ENCODE measurements at places on chromosomes 11 and 22.

DNA sequence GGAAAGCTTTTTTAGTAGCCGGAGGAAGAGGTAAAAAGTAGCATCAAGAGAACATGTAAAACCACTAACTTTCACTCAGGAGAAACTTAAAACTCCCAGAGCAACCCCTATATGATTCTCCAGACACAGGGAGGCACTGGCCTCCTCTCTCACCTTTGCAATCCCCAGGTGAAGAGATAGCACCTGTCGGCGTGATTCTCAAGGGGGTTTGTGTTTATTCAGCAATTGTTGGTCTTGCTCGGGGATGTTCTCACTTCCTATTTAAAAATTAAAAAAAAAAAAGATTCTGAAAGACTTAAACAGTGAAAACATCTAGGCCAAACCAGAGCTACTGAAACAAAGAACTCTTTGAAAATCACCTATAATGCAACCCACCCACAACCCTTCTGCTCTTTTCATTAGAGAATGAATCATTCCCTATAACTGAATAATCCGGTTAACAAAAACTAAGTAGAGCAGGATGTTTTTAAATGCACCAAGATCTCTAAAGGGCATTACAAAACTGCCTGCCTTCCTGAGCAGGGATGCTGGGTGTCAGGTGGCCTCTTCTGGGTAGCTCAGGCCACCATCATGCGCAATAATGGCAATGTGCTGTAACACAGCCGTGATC, 24.9 kb downstream of the DHCR7 start:
- DNase-seq, result no peak

GRCh38 chr11:86627776-86628455, 44.5 kb downstream of the ME3 start:
- peak; percentile 25 for DNase-seq

DNA sequence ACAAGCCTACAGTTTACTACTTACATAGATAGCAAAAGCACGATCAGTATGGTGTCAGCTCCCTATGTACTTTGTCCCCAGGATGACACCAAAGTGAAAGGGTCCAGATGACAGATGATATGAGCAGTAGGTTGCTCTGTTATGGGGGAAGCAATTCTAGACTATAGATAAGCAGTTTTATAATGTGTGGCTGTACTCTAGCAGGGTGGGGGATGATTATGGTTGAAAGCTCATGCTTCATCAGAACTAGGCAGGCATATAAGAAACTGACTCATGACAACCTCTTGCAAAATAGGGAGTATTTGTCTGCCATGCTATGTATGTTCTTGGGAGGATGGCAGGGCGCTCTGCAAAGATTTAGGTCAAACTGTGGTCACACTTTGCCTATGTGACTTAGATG, 158.2 kb upstream of the ZBED5 start:
- no peak for DNase-seq

- DNase-seq, result no peak
Observed at GRCh38 chr22:42397332-42398249, 34.6 kb downstream of the NFAM1 start.

DNA sequence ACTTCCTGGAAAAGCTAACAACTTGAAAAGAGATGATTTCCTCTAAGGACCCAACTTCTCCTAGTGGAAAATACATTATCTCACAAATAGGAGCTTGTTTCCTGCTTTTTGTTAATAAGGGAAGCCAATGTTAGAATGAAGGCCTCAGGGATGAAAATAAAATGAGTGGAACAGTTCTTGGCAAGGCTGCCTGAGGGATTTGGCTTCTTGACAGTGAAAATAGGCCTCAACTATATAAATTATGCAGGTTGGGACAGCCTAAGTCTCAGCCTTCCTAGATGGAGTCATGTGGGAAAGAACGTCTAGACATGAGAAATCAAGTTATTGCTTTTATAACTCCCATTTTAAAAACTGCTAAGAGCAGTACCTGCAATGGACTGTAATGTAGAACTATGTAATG, 92.8 kb upstream of the FIBIN start:
- no peak for DNase-seq

- no peak for DNase-seq
Observed at GRCh38 chr22:27258616-27259172, 542.9 kb downstream of the MN1 start.

DNA sequence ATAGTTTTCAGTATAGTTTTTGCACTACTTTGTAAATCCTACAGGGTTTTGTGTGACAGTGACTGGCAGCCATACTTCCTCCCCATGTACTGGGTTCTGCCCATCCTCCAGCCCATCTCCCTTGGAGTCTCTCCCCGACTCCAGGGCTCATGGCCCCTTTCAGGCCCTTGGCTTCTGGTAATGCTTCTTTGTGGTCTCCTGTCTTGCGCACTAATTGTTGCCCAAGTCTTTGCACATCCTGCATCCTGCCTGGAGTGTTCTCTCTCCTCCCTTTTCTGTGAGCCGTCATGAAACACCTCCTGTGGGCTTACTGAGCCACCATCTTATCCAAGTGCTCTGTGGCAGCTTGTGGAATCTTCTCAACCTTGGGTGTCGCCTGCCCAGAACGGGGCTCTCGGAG, 11.4 kb upstream of the KCNQ1OT1 start:
- no peak for DNase-seq

GRCh38 chr11:69644071-69644961, 3.4 kb downstream of the CCND1 start:
- DNase-seq, result peak; percentile 70

DNA sequence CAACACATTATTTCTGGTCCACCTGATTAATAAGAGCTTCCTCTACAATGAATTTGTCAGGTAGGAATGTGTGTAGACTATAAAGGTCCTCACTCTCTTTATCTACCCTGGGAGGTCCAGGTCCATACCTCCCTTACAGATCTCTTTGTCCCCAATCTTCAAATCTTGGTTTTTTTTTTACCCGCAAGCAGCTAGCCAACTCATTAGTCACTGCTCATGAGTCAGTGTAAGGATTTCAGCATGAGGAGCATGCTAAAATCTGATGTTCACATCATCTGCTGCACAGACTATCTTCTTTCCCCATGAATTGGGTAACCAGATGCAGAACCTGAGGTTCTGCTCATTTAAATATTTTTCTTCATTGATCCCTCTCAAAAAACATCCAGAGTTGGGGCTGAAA, 397.0 kb upstream of the ISX start:
- DNase-seq, result no peak

GRCh38 chr22:39728236-39728860, 157.8 kb downstream of the CACNA1I start:
- no peak for DNase-seq

- DNase-seq, result no peak
Observed at GRCh38 chr11:115199481-115200069, 304.6 kb downstream of the CADM1 start.

DNA sequence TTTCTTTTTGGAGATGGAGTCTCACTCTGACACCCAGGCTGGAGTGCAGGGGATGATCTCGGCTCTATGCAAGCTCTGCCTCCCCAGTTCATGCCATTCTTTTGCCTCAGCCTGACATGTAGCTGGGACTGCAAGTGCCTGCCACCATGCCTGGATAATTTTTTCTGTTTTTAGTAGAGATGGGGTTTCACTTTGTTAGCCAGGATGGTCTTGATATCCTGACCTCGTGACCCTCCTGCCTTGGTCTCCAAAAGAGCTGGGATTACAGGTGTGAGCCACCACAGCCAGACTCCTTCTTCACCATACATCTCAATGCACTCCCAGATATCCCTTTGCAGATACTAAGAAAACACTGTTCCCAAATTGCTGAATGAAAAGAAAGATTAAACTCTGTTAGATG, 224.3 kb downstream of the OR4A5 start:
- no peak for DNase-seq

GRCh38 chr11:64068705-64069400, 33.1 kb downstream of the FLRT1 start:
- DNase-seq, result no peak

GRCh38 chr22:30855677-30856518, 112.7 kb downstream of the MORC2 start:
- no peak for DNase-seq

GRCh38 chr11:293852-294661, 5.1 kb downstream of the PGGHG start:
- peak; percentile 10 for DNase-seq

DNA sequence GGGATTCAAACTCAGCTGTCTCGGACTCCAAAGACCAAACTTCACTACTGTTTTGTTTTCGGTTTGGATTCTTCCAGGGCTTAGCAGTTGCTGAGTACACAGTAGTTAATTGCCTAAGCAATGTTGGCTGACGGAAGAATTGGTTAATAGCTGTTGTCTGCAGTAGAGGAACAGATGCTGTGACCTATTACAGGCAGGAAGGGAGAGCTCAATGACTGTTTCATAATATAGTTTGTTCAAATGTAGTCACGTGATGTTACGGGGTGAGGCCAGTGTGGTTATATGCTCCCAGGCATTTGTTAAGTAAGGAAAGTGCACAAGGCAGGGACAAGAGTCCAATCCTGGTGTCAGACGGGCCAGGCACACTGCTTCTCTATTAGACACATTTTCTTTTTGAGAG, 222.6 kb upstream of the CCDC90B start:
- no peak for DNase-seq

DNA sequence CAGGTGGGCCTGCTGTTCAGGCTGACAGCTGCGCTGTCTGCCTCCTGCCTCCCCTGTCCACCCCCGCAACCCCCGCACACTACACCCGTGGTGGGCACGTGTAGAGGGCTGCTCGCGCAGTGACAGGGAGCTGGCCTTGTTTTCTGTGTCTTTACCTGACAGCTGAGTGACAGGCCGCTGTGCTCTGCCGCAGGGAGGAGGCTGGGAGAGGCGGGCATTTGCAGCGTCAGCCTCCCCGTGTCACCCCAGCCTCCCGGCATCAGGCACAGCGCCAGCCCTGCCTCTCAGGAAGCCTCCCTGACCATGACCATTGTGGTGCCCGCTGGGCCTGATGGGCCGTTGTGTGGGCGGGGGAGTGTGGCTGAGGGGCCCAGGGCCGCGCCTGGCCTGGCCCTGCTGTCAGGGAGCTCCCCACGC, 32.0 kb upstream of the RELT start:
- no peak for DNase-seq

- DNase-seq, result peak; percentile 66
Observed at GRCh38 chr11:1825039-1825740, 9.6 kb upstream of the SYT8 start.

DNA sequence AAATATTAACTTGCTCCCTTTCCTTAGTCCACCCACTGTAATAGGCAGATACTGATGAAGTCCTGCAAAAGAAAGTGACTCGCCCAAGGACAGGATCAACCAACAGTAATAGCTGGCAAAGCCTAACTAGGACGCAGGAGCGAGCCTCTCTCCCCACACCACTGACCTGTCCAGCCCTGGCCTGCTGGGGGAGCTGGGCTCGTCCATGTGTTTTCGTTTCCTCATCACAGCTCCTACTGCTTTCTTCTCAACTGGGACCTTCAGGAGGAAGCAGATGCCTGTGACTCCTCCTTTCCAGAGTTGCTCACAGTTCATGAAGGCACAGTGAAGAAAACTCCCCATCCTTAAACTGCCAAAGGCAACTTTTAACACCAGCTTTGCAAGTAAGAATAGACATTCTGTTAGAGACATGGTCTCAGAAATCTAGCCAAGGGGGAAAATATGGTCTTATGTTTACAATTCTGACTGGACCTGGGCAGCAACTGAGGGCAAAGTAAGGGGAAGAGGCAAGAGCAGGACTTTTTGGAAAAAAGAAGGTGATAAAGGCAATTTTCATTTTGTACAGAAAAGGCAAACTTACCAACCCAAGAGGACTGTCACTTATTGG, 11.6 kb upstream of the GPHA2 start:
- DNase-seq, result no peak

- no peak for DNase-seq
Observed at GRCh38 chr11:33855500-33855899, 36.4 kb downstream of the LMO2 start.

DNA sequence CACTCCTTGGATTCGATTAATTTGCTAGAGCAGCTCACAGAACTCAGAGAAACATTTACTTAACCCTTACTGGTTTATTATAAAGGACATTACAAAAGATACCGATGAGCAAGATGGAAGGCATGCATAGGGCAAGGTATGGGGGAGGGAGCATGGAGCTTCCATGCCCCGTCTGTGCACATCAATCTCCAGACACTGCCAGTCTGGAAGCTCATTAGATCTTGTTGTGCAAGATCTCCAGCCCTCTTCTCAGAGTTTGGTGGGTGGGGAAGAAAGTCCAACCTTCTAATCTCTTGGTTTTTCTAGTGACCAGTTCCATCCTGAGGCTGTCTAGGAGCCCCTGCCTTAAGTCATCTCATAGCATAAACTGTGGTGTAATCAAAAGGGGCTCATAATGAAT, 190.7 kb downstream of the UVRAG start:
- no peak for DNase-seq

- DNase-seq, result peak; percentile 51
Observed at GRCh38 chr11:69934861-69935494, 115.8 kb upstream of the FGF3 start.

DNA sequence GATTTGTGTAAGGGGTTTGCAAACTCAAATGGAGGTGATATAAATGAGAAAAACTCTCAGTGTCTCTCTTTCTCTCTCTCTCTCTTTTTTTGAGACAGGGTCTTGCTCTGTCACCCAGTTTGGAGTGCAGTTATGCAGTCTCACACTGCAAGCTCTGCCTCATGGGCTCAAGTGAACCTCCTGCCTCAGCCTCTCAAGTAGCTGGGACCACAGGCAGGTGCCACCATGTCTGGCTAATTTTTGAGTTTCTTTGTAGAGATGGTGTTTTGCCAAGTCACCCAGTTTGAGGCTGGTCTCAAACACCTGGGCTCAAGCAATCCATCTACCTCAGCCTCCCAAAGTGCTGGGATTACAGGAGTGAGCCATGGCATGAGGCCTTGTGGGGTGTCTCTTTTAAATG, 2.9 kb downstream of the BIRC3 start:
- DNase-seq, result no peak

DNA sequence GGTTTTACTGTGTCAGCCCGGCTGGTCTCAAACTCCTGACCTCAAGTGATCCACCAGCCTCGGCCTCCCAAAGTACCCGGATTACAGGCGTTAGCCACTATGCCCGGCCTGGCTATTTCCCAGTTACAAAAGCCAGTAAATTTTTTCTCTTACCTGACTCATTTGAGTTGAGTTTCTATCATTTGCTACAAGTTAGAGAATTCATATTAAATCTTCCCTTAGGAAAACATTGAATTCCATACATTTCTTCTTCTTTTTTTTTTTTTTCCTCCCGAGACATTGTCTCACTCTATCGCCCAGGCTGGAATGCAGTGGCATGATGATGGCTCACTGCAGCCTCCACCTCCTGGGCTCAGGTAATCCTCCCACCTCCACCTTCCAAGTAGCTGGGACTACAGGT, 26.0 kb downstream of the CHEK2 start:
- no peak for DNase-seq

DNA sequence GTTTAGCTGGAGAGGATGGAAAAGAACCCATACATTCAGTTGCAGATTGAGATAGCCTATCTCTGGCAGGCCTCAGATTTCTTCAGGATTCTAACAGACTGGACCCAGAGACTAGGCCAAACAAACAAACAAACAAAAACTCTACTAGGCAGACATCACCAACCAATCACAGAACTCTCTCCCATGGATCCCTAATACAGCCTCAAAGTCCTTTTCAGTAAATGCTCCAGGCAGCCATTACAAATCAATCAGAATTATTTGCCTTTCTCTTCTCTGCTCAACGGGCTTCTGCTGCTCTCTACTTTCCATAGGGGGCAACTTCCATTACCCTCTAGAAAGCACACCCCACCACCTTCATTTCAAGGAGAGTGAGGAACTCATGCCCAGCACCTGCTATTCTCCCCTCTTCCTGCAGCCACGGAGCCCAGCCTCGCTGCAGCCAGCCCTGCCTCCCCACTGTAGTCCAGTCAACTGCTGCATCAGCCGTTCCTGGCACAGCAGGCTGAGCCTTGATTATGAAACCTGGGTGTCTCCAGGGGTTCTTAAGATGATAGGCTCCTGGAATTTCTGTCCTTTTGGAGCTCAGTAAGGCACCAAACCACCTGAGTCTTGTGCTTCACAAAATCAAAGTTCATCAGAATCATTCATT, 19.0 kb upstream of the SMIM35 start:
- no peak for DNase-seq
